Mammary epithelial cell (primary cell): ENCODE measurements at places on chromosomes 5 and 9. TPM values are rescaled to one million over a fixed set of nuclear protein-coding genes. Genes with fewer than 3 reads are reported as not detected.
A peak's percentile ranks its signal among the peaks of the same experiment; 100 is the strongest.

- DNase-seq: peak; percentile 26
Observed at GRCh38 chr5:172859966-172860365, 25.9 kb downstream of the ERGIC1 start.

DNA sequence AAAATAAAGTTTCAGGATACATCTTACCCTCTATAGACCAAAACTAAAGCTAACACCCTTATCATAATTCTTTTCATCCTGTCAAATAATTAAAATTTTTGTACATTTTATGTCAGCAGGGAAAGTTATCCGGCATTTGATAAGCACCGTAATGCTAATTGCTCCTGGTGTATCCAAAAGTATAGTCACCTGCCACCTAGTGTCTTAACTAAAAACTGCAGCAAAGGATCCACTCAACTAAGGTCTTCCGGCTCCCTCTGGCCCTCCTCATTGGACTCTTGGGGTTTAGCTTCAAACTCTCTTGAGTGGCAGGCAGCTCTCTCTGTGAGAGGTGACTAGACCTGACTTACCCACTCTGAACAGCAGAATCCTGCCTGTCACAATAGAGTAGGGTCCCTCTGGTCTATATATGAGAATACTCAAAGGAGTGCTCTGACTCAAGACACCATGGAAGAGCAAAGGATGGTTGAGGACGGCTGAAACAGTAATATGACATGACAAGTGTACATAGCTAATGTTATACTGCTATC lies 60.4 kb upstream of the CAST start:
- peak; percentile 55 for DNase-seq

Gene ZNF883
- 2.6 and 3.2 TPM in 2 replicates for total RNA-seq

DNA sequence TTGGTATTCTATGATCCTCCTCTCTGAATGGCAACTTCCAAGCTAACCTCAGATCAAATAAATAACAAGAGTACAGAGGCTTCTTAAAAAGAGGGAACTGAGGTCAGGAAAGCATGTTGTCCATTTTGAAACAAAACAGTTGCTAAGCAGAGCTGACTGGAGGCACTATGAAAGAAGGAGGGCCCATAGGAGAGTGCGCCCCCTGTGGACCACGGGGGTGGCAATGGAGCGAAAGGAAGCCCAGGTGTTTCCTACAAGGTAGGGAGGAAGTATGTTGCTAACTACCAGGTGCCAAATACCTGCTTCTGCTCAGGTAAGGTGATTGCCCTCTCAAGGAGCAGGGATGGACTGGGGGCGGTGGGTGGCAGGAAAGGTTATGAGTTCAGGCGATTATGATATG lies 101.8 kb upstream of the MAST4 start:
- DNase-seq: no peak

DNA sequence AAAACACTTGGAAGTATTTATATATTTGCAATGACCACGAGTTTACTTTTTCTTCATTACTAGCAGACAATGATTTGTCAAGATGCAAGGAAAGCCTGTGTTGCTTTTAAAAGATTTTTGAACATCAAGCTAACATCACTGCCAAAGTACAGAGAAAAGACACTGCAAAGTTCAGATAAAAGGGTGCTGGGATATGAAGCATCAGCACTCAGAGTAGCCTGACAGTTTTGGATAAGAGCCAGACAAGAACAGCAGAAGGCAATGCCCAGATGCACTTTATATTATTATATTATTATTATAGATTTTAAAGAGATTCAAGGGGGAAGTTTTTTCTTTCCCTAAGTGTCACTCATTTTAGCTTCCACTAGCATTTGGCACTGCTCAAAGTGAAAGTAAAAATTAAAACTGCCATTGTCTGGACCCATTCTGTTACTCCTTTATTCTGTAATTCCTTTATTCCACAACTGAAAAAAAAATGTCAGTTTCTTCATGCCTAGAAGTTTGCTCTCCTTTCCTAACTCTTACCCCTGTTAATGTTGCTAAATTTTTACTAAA lies 240.6 kb downstream of the EFNA5 start:
- no peak for DNase-seq

- peak; percentile 50 for DNase-seq
Observed at GRCh38 chr5:119315516-119315949, 40.3 kb upstream of the TNFAIP8 start.

Gene N4BP3
- 2.2 and 2.3 TPM in 2 replicates for total RNA-seq

DNA sequence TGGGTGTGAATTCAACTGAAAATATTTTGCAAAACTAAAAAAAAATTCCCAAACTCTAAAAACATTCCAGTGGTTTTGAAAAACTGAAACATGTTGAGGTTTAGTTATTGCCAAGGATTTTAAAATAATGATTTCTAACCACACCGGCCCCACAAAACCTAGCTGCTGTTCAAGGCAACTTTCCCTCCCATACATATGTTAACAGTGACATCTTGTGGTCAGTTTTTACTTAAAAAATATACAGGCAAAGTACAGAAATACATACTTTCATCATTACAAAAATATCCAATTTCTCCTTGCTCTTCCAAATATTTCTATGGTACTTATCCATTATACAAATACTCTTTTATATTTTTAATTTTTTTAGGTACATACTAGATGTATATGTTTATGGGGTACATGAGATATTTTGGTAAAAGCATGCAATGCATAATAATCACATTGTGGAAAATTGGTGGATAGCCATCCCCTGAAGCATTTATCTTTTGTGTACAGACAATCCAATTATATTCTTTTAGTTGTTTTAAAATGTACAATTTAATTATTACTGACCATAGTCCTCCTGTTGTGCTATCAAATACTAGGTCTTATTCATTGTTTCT lies 34.4 kb upstream of the MRPS30 start:
- DNase-seq: peak; percentile 27

Gene PRLR
- 0.05 TPM in 1 of 2 replicates, not detected in the other for total RNA-seq

Gene HNRNPK
- total RNA-seq: 335 TPM

DNA sequence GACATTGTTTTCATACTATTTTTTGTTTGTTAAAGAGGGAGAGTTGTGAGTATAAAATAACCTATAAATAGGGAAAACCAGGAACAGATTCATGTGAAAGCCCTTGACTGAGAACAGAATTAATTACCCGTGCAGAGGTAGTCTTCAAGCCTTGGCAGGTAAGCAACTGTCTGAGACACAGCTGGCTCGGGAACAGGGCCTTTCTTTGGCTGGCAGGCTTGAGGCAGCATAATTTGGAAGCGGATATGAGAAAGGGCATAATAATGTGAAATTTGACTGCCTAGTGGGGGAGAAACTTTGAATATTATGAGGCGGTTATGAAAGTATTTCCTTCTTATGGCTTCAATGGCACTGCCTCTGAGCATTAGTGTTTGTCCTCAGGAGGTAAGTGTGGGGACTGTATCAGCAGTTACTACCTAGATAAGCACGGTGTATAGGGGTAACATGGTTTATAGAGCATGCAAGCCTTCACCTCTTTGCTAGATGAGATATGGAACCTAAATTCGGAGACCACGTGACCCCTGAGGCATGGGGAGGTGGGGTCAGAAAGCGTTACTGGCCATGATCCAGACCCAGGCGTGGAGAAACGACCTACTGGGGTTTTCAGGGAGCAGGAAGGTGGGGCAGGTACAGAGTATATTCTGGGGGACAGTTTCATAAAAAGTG lies 210.2 kb upstream of the GAS1 start:
- peak; percentile 58 for DNase-seq

GRCh38 chr9:35727676-35728040 lies 4.3 kb downstream of the TLN1 start:
- no peak for DNase-seq

DNA sequence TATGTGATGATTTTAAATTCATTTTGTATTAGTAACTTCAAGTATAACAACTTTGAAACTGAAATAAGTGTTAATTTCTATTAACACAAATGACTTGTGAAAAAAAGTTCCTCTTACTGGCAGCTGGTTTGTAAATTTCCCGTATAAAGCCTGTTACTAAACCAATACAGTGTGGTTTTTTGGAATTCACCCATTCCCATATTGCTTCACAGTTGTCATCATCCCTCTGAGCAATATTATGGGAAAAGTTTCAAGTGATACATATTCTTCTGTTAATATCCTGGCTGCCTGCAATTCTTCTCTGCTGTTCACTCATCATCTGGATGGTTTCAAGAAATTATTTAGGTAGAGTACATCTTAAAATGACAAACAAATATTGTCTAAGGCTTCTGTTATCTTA lies 1185.1 kb upstream of the C9orf72 start:
- DNase-seq: peak; percentile 78

Gene TNPO1
- 179 TPM for total RNA-seq

DNA sequence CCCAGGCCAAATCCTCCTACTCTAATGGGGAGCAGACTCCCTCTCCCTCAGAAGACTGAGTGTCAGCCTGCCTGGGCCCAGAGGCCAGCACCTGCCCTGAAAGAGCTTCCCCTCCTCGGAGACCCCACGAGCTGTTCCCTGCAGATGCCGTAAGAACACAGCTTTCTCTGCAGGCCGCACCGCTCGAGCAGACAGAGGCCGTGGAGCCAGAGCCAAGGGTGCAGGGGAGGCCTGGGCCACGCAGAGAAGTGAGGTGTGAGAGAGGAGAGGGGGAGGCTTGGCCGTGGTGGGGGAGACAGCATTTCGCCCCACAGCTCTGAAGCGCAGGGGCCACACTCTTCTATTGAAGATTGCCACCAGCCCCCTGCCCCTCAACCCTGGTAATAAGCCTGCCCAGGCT lies 62.8 kb upstream of the GARNL3 start:
- no peak for DNase-seq

DNA sequence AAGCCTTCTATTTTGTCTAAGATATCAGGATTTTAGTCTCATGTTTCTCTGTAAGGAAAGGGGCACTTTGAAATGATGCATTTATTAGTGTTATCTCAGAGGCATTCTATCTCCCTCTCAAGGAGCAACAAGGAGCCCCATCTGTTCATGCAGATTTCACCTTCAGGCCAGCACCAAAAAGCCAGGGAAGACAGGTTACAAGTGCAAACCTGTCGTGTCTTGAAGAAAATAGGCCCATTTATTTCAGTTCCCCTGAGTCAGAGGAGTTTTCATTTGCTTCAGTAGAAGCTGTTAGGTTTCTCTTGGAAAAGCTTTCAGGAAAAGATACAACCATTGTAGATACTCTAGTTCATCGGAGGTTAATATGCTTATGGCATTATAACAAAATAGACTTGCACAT lies 97.2 kb downstream of the SPOCK1 start:
- peak; percentile 59 for DNase-seq

Gene ADGRD2
- total RNA-seq: 0.50 TPM

DNA sequence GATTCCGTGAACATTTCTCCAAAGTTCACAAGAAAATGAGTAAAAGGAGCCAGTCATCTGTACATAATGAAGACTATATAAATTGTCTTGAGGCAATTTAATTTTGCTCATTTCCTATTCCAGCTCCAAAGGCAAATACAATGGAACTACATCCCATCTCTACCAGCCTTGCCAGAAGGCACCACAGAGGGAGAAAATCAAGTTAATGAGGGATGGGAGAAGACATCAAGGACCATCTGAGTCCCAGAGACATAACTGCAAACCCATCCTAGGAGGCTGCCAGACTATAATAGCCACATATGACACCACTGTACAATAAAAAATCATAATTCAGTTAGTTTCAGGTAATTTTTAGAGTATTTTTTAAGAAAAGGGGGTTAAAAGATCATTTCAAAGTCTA lies 136.3 kb upstream of the RGMB start:
- no peak for DNase-seq

DNA sequence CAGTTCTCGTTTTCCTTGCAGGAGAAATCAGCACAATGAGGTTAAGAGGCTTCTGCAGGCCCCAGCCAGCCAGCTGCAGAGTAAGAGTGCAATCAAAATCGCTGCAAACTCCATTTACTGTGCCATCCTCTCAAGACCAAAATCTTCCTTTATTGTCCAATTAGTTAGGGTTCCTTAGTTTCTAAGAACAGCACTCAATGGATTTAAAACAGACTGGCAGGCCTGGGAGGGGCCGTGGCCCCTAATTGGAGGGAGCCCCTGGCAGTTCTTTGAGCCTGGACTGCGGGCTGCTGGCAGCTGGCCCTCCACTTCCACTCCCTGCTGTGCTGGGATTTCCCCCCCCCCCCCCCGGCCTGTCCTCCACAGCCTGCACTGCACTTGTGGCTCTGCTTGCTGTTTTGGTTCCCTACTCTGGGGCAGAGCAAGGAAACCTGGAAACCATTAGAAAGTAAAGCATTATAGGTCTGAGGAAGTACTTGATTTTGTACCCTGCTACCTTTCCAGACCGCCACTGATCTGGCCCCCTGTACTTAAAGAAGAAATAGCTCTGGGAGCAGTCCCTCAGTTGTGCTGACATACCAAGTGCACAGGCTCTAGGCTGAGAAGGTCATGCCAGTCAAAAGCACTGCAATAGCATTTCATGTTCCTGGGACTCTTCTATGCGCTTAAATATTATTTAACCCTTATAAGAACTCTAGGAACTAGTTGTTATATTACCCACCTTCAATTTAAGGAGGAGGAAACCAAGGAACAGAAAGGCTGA lies 129.0 kb downstream of the APBA1 start:
- DNase-seq: no peak

DNA sequence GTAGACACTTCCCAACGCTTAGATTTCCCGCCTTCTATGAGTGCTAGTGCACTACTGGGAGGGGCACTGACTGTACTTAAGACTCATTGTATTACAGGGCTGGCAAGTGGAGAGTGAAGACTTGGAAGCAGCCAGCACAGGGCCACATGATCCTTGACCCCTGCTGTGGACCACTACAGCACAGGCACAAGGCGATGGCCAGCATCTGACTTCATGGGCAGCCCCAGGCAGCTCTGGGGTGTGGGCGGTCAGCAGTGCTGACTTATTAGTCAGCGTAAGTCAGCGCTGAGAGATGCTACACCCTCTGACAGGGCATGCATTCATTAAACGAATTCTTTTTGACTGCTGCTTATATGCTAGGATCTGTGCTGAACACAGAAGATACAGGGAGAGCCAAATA lies 9.3 kb downstream of the SLC46A2 start:
- peak; percentile 82 for DNase-seq

Gene NSG2
- total RNA-seq: not detected in 2 replicates

DNA sequence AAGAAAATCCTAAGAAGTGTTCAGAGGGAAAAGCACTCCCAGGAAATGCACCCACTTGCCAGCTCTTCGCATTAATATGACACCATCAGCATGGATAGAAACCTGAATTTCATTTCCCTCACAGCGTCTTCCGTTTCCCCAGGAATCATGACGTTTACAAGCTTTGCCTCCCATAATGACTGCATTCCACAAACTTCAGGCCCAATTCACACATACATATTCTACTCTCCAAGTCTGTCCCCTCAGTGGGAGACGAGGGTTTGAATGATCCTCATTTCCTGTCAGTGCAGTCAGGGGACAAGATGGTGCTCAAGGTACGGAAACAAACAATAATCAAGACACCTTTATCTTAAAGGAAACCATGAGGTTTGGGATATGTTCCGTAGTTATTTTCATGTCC lies 44.9 kb upstream of the MAN2A1 start:
- DNase-seq: no peak

DNA sequence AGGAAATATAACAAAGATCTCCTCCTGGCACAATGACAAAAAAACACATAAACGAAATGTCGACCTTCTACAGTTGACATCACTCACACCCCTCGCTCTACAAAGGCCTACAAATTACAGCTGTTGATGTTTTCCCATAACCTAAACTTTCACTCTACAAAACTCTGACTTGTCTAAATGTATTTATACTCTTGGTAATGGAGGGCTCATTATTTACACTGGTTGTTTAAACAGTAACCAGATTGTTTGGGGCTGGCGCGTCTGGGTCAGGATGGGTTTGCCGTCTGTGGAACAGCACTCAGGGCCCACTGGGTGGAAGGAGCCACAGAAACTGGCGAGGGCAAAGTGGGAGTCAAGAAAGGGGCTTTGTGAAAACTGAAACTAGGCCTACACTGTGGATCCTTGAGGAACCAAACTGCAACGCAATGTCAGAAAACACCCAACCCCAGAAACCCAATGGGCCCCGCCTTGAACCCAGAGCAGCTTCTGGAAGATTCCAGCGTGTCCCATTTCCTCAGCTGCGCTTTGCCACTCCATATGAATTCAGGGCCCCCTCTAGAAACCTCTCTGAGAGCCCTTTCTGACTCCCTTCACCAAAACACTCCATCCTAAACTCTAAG lies 136.7 kb downstream of the ROR2 start:
- no peak for DNase-seq
